ENCODE measurements at places on chromosomes 4 and X. TPM values are rescaled to one million over a fixed set of nuclear protein-coding genes. Genes with fewer than 3 reads are reported as not detected.
A peak's percentile ranks its signal among the peaks of the same experiment; 100 is the strongest.

KLHL34 gene
- total RNA-seq: not detected

DNA sequence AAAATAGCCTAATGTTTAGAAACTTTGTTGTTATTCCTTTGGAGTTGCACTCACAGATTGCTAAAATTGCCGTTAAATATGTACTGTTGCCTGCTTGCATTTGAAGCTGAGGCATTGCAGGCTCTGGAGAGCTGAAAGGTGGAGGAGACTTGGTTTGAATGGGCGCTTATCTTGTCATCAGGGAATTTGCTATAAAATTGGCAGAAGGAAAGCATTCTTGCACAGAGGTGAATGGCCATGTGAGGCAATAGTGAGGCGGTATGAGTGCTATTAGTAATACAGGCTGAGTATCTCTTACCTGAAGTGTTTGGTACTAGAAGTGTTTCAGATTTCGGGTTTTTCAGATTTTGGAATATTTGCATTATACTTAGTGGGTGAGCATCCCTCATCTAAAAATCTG is 41.3 kb downstream of the TRAPPC11 start:
- no peak overlapping the region for H3K27ac ChIP-seq
- peaks cover 53% of the 10 kb centered on the region for H3K36me3 ChIP-seq
- no peak for DNase-seq
- no peaks in the 10 kb centered on the region for H3K4me1 ChIP-seq
- H3K27me3 ChIP-seq: no peaks in the 10 kb centered on the region

DNA sequence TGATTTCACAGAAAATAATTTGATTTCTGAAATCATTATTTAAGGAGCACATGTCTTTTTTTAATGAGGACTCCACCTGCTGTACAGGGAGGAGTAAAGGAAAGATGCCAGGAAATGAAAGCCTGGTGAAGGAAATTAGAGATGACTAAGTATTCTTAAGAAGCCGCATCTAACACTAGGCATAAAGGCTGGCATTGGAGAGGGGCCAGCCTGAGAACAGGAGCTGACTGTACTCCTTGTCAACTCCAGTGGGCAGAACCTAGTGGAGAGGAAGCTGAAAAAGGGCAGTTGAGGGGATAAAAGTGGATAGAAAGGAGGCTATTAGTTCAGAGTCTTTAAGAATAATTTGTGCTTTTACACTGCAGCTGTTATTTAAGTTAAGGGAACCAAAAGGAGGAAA is 393.0 kb downstream of the PPP1R2C start:
- H3K4me3 ChIP-seq: no peak overlapping the region
- no peaks in the 10 kb centered on the region for H3K36me3 ChIP-seq
- no peak for DNase-seq
- H3K4me1 ChIP-seq: peaks cover 38% of the 10 kb centered on the region
- H3K27ac ChIP-seq: no peak overlapping the region
- no peaks in the 10 kb centered on the region for H3K27me3 ChIP-seq

DNA sequence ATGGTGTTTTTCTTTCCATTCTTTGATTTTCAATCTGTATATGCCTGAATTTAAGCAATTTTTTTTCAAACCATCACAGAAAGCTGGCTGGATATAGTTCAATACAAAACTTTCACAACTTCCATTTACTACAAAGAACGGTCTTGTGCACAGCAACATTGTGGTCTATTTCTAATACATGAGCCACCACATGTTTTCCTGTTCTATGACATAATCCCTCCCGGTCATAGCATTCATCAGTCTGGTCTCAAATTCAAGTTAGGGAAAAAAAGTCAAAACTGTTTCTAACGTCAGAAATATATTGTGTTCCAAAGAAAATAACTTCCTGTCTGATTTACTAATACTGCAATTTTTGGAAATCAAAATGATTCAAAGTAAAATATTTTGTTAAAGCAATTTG is 7.5 kb upstream of the CXCL6 start:
- H3K4me3 ChIP-seq: no peak overlapping the region
- no peak for DNase-seq
- H3K27me3 ChIP-seq: no peaks in the 10 kb centered on the region
- H3K27ac ChIP-seq: no peak overlapping the region
- no peaks in the 10 kb centered on the region for H3K4me1 ChIP-seq

UBE2D3 gene
- total RNA-seq: 573 TPM

DNA sequence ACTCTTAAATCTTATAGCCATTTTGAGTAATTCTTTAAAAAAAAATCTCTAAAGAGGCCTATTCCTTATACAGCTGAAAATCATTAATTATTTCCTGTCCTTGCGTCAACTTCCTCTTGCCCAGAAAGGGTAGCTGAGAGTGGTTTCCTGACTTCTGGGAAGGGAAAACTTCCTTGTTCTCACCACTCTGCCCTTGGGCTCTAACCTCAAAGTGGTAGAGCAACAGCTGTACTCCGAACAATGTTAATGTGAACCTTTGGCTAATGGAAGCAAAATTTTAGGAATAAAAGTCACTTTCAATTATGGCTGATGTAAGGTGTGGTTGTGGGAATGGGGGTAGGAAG is 15.3 kb downstream of the KLHL2 start:
- no peaks in the 10 kb centered on the region for H3K27me3 ChIP-seq
- H3K36me3 ChIP-seq: no peaks in the 10 kb centered on the region
- H3K4me1 ChIP-seq: peaks cover 11% of the 10 kb centered on the region
- H3K4me3 ChIP-seq: no peak overlapping the region
- no peak for DNase-seq

- H3K4me1 ChIP-seq: no peaks in the 10 kb centered on the region
- no peaks in the 10 kb centered on the region for H3K36me3 ChIP-seq
- peaks cover 12% of the 10 kb centered on the region for H3K27me3 ChIP-seq
- peak; percentile 89 for DNase-seq
- H3K4me3 ChIP-seq: peak overlapping the region; percentile 10
- H3K27ac ChIP-seq: no peak overlapping the region
These were observed 107.8 kb downstream of the NHSL2 start for GRCh38 chrX:72018277-72019112.

FOXR2 gene
- total RNA-seq: not detected

- H3K4me3 ChIP-seq: no peak overlapping the region
- no peak overlapping the region for H3K27ac ChIP-seq
- peaks cover 12% of the 10 kb centered on the region for H3K4me1 ChIP-seq
- H3K27me3 ChIP-seq: no peaks in the 10 kb centered on the region
These were observed 78.4 kb downstream of the IRF2 start for GRCh38 chr4:184395971-184396391.

DNA sequence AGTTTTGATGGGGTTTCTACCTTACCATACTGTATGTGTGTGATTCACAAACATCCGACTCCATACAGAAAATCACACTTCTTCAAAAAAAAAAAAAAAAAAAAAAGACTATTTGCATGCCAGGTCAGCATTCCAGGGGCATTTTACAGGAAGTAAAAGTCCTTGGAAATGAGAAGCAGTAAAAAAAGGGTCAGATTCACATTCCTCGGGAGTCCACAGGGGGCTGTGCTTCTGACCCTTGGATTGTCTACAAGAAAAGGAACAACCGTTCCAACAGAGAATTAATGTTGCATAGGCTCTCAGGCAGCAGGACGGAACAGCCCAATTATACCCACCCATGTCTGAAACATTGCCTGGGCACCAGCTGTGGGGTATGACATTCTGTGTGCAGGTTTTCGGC is 290.3 kb downstream of the LDB2 start:
- no peaks in the 10 kb centered on the region for H3K36me3 ChIP-seq
- no peak for DNase-seq
- no peaks in the 10 kb centered on the region for H3K27me3 ChIP-seq
- H3K4me3 ChIP-seq: no peak overlapping the region
- H3K27ac ChIP-seq: no peak overlapping the region

UBE2A gene
- total RNA-seq: 54.2 TPM

DNA sequence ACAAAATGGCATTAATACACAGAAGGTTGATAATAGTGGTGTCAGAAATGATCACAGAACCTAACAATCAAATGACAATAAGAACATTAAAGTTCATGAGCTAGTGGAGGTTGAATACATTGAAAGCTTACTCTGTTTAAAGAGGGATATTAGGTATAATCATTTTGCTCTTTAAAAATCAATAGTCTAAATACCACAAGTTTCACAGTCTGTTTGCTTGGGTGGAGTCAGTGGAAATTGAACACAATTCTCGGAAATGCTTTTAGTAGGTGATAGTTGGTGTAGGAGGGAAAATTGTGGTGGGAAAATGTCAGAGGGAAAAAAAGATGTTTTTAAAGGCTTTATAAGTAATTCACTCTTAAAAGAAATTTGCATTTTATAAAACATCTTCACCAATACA is 197.1 kb downstream of the GLUD2 start:
- no peak overlapping the region for H3K27ac ChIP-seq
- no peaks in the 10 kb centered on the region for H3K27me3 ChIP-seq
- H3K4me3 ChIP-seq: no peak overlapping the region
- peaks cover 3% of the 10 kb centered on the region for H3K36me3 ChIP-seq
- no peak for DNase-seq
- no peaks in the 10 kb centered on the region for H3K4me1 ChIP-seq
